ENCODE measurements at places on chromosomes 12 and 14.

GRCh38 chr12:78087363-78087675, 256.6 kb downstream of the NAV3 start:
- DNase-seq, result no peak

- DNase-seq, result no peak
These were observed 815.8 kb downstream of the BCL11B start for GRCh38 chr14:98456231-98456630.

DNA sequence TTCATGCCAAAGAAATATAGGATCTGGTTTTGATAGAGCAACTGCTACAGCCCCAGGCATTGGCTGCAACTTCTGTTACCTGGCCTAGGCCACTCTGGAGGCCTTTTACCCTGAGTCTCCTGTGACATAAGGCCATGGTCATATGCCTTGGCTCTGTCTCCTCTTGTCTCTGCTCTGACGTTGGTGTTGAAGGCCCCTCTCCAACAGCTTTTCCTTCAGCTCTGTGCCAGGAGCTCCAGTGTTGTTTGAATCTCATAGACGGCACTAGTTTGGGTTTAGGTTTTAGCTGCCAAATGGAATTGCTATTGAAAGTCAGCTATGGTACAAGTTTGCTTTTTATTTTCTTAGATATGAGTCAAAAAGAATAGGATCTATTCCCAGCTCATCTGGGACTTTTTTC, 41.1 kb downstream of the TTLL5 start:
- no peak for DNase-seq

- DNase-seq, result peak; percentile 4
These were observed 1.4 kb downstream of the ETNK1 start for GRCh38 chr12:22626406-22626805.

DNA sequence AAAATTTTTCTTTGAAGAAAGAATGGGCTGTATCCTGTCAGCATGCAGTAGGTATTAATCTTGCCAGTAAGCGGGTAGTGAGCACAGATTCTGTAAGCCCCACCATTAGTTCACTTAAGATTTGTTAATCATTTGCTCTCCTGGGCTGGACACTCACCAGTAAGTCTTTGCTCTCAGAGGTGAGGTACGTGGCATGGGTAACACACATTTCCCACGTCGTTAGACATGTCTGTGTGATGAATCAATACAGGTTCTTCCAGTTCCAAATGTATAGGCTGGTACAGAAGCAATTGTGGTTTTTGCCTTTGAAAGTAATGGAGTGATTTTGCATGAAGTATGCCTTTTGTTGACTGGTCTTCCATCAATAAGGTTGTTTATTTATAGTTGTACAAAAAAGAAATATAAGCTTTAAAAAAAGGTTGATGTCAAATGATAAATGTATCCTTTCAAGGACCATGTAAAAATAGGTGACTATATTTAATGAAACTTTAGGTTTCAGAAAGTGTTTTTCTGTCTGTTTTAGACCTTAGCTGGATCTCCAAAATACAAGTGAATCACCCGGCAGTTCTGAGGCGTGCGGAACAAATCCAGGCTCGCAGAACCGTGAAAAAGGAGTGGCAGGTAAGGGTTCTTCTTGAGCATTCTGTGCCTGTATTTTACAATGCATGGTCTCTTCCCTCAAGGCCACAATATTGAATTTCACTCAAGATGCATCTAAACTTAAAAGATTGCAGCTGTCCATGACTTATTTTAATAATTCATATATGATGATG, 45.5 kb downstream of the DERA start:
- no peak for DNase-seq

- no peak for DNase-seq
These were observed 57.1 kb downstream of the FBXO34 start for GRCh38 chr14:55328317-55328716.

DNA sequence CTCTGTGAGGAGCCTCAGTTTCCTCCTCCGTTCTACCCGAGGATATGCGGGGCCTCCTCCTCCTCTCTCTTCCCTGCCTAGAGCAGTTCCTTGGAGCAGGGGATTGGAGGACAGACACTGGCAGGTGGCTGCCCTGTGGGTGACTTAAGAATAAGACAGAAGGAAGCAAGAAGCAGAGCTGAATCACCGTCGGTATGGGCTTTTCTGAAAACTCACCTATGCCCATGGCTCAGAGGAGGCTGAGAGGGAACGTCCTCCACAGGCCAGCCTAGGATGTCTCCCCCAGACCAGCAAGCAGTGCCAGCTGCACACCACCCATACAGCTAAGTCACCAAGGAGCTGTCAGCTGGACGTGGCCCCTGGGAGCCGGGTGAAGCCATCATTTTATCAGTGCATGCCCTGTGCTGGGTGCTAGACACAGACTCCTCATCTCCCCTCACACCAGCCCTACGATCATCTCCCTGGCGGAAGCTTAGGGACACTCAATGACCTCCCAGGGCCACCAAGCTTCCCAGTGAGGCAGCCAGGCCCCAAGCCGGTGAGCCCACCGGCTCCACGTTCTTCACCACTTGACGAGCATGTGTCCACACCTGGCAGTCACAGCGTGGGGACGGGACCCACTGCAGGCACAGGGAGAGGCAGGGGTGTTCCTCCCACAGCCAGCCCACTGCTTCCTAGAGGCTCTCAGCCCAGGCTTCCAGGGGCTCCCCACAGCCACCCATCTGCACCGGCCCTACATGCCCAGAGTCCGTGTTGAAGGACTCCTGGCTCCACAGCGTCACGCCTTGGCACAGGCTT, 21.4 kb downstream of the ITPK1 start:
- DNase-seq, result no peak

- DNase-seq, result no peak
These were observed 60.2 kb downstream of the PAX9 start for GRCh38 chr14:36721877-36722276.

DNA sequence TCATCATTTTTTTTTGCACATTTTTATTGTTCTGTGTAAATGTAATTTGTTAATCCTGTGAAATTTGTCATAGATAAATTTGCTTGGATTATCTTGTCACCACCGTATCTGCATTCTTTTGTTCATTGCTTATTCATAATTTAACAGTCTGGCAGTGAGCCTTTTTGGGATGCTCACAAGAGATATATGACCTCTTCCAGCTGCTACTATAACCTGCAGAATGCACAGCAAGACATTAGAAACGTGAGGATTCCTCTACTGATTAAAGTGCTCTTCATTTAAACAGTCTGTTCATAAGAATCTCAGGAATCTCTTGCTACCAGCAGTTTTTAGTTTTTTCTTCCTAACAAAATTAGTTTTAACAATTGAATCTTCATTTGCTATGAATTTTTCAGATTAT, 9.1 kb downstream of the NPAS3 start:
- no peak for DNase-seq

GRCh38 chr12:132429602-132429945, 60.4 kb upstream of the FBRSL1 start:
- DNase-seq, result no peak

DNA sequence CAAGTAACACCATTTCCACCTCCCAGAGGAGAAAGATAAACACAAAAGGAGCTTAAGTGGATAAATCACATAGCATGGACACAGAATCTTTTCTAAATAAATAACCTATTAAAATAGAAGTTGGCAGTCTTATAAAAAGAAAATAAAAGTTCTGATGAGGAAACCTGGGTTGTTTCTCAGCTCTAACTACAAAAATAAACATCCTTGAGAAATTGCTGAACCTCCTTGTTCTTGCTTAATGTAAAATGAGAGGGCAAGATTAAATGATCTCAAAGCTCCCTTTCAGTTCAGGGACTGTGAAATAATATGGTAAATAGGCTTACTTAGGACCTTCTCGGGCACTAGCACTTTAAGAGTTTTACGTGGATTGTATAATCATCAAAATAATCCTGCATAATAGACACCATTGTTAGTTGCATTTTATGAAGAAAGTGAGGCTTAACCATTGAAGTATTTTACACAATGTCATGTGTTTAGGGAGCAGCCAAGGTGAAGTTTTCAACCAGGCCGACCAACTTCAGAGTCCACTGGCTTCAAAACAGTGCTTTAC, 214.0 kb upstream of the NOVA1 start:
- no peak for DNase-seq

DNA sequence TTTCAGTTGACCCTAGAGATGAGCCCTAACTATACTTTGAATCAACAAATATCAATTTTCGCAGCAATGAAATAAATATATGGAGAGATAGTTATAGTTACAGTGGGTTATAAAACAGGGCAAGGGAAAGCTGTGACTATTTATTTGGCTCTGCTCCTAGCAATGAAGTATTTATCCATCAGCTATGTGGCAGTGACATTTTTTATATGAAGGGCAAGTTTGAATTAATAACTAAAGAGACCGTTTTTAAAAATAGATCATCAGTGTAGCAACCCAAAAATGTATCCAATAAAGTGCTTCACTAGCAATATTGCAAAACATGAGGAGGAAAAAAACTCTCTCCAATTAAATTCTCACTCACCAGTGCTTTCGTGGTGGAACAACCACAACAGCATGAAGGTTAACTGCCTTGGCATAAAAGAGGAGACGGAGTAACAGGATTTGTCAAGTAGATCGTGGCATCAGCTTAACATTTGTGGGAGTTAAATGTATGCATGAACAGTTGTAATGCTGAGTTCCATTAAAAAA, 58.1 kb upstream of the NUDT4 start:
- no peak for DNase-seq
